CD4-positive, CD25-positive, alpha-beta regulatory T cell (primary cell): ENCODE measurements at places on chromosomes 3 and 15.

DNA sequence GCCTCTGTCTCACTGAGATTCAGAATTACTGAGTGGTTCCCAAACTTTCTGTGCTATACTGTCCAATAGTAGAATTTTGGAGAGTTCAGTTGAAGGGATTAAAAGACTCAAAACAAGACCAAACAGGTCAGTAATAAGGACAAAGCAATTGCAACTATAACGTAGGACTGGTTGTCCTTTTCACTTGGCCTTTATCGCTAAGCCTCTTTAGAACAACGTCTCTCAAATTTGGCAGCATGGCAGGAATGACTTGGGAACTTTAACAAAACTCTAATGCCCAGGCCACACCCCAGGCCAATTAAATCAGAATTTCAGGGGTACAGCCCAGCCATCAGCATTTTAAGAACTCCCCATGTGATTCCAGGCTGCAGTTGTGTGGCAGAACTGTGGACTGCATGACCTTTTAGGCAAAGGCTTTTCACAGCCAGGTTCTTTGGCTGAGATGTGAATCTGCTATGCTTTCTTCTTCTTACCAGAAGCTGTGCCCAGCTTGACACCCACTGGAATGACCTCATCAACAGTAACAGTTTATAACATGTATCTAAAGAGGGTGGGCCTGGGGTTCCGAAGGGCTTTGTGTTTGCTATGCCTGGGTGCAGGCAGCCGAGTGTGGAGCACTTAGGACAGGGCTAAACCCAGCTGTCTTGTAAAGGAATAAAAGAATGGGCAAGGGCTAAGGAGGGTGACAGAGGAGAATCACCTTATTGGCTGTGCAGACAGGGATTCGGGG is 226.2 kb upstream of the PRICKLE2 start:
- no peak for DNase-seq

- peak; percentile 78 for DNase-seq
Measured at GRCh38 chr3:107927361-107928083, 163.3 kb downstream of the CD47 start.

- DNase-seq = no peak
Measured at GRCh38 chr15:80832686-80833085, 53.5 kb downstream of the CEMIP start.

- DNase-seq = no peak
Measured at GRCh38 chr15:43948691-43949325, 122.0 kb downstream of the WDR76 start.

DNA sequence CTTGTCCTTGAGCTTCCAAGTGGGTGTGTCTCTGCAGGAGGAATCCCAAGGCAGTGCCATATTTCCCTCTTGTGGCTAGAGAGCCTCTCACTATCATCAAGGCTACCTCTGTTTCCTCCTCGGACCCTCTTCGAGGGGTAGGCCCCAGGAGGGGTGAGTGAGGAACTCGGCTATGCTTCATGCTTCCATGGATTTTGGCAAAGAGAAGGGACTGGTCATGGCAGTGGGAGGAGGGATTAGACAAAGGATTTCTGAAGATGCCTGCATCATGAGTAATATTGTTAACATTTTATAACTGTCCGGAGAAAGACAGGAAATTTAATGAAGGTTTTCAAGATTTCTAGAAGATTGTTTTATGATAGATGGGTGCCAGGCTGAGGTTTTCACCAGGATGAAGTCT is 241.5 kb downstream of the CLSTN2 start:
- DNase-seq = no peak

- peak; percentile 81 for DNase-seq
Measured at GRCh38 chr3:197613199-197613598, 57.4 kb upstream of the BDH1 start.

DNA sequence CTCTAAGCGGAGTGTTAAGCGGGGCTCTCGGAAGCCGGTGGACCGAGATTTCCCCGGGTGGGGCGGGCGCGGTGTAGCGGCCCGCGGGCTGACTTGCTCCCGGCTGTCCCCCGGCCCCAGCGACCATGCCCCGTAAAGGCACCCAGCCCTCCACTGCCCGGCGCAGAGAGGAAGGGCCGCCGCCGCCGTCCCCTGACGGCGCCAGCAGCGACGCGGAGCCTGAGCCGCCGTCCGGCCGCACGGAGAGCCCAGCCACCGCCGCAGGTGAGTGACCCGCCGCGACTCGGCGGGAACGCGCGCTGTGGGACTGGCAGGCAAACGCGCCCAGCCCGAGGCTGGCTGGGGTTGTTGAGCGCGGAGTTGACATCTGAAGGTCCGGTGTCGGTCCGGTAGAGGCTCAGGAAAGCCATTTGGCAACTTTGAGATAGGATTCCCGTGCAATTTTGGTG is 1.3 kb downstream of the SMC4 start:
- DNase-seq = peak; percentile 20

DNA sequence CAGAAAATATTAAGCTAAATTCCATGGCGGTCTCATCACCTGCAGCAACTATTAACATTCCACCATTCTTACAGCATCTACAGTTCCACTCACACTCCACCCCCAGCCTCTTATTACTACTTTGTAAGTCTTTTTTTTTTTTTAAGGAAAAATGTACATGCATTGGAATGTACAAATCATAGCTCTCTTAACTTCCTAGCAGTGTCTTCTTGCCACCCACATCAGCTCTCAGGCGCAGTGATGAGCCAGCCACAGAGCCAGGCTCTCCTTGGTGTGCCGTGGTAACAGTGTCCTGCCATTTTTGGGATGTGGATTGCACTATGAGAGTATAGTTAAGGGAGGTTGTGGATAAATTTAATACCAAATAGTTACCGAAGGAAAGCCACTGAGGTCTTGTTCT is 17.8 kb downstream of the ABHD17C start:
- DNase-seq = no peak

DNA sequence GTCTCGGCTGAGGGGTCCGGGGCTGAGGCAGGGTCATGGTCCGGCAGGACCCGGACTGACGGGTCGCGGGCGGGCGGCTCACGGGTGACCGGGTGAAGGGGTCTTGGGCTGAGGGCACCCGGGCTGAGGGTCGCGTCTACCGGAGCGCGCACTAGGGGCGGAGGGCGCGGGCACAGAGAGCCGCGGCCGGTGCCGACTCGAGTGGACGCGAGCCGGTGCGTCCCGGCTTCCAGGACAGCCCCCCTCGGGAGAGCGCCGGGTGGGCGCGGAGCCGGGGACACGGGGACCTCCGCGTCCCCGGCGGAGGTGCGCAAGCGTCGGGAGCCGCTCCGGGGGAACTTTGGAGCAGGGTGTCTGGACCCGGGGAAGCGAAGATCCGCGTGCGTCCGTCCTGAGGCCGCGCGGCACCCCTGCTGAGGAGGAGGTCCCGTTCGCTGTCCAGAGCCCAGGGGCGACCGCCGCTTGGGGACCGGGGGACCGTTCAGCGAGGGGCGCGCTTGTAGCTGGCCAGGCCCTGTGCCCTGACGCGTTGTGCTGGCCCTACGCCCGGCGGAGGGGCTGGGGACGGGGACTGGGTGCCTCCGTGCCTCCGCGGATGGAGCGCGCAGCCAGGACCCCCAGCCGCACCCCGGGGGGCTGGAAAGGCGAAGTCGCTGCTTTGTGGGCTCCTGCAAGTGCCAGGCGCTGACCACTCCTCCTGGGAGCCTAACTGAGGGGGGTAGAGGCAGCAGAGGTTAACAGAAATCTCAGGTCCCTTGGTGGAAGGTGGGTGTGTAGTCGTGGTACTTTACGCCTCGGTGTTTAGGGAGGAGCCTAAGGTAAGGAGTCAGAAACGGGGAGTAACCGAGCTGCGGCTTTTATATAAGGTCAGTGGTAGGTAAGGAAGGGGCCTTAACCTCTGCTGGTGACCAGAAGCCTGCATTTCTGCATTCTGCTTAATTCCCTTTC is at the start of gene PPARG:
Gene PPARG (plus strand): TSS at position 889 of the 948 bp plus-strand sequence. CDS start 90,642 bp downstream, outside the sequence.
- no peak for DNase-seq

GRCh38 chr3:46184469-46184868 is 23.6 kb downstream of the CCR1 start:
- no peak for DNase-seq

DNA sequence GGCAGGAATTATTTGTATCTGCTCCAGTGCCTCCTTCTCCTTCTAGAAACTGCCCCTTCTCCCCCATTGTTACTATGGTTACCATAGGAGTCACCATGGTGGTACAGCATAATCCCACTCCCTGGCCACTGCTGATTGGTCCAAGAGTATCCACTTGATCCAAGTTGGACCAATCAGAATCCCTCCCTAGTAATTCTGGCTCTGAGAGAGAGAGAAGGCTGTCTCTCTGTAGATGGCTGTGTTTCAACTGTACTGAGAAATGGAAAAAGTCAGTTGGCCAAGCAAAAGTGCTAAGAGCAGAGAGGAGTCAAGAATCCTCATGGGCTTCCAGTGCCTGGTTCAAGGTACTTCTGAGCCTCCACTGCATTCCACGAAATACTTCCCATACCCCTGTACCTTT is 120.6 kb upstream of the SPATA12 start:
- DNase-seq = no peak

DNA sequence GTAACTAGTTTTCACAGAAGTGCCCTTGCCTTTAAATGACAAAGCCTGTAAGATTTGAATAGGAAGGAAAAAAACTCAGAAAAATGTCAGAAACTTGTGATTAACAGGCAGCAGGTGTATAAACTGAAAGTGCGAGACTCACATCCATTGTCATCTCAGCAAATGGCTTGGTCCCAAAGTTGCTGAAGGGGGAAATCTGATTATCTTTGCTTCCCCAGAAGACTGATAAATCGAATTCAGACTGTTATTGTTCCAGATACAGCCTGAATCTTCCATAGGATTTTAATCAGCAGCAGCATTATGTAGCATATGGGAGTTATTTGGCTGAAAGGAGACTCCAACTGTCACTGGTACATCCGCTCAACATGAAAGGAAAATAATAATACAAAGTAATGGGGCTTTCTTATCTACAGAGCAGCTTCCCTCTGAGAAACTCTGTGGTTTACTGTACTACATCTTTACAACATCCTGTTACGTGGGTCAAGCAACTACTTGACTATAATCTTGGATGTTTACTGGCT is 550.4 kb upstream of the CCDC54 start:
- DNase-seq = no peak

- no peak for DNase-seq
Measured at GRCh38 chr3:41265011-41265545, 65.8 kb downstream of the CTNNB1 start.

GRCh38 chr3:141227752-141228151 is 3.9 kb upstream of the PXYLP1 start:
- no peak for DNase-seq

DNA sequence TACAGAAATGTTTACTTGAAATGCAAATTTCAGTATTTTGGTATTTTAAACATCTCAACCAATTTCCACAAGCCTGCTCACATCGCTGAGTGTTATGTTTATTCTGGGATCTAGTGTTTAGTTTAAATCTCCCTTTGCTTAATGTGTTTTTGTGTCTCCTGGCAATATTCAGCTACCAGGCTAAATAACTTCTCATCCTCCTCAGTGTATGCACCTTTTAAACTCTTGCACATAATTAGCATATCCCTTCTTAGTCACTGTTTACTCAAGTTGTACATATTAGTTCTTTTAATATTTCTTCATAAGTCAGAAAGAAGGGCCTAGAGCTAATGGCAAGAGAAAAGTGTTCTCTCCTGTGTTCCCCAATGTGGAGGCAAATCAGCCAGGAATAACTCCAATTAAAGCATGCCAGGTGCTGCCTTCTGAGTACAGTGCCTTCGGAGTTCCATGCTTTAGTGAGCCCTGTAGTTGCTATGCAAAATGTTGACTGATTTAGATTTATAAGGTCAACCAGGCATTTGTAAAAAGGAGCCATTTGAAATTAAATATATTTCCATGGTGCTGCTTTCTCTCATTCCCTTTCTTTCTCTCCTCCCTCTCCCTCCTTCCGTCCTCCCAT is 234.3 kb downstream of the GAP43 start:
- DNase-seq = no peak

GRCh38 chr15:74399511-74400312 is 32.3 kb upstream of the CYP11A1 start:
- peak; percentile 24 for DNase-seq

GRCh38 chr15:67183443-67184169 is 70.9 kb downstream of the AAGAB start:
- DNase-seq = no peak

DNA sequence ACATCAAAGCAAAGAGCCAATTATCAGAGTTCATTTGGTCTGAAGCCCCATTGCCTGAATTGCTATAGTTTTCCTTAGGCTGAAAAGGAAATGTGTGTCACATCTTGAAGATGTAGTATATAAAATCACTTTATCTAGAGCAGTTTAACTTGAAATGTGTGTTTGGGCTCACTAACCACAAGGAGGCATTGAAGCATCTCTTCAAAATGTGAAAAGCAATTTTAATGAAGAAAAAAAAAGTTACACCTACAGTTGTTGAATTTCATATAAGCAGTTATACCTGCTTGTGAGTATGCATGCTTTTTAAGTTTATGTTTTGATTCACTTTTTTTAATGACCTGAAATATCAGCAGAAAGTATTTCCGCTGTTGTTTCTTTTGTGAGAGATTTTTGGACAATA is 129.3 kb downstream of the IQCH start:
- no peak for DNase-seq

DNA sequence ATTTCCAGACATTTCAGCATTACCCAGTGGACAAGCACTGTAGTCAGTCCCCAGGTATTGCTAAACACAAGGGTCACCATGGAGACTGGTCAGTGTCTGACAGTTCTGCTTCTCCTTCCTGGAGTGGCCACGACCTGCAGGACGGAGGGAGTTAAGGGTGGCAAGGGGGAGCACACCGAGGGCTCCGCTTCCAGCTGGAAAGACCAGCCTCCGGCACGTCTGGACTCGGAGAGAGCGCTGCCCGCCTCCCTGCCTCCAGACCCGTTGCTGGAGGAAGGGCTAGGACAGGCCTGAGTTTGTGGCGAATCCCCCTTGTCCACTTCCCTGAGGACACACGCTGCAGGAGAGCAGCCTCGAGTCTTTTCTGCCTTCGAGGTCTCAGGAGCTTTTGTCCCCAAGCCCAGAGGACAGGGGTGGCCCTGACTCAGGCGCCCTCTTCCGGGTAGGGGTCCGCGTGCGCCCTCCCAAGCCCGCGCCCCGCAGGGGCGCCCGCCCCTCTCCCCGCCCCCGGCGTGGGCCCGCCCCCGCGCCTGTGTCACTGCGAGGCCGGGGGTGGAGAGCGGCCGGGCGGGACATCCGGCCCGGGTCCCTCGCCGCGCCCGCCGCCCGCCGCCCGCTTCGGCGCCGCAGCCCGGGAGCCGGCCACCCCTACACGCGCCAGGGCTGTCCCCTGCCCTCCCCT is at the start of gene CHST14:
Gene CHST14 (plus strand): TSS at position 562 of the 682 bp plus-strand sequence. CDS start 230 bp downstream, outside the sequence.
- DNase-seq = peak; percentile 63

- DNase-seq = no peak
Measured at GRCh38 chr3:60708191-60708975, 542.9 kb downstream of the FHIT start.
